ENCODE measurements at places on chromosomes 6 and 20. TPM values are rescaled to one million over a fixed set of nuclear protein-coding genes. Genes with fewer than 3 reads are reported as not detected.

DST gene
- 6.0 TPM for total RNA-seq

SIGLEC1 gene
- total RNA-seq: not detected

- peaks cover 13% of the 10 kb centered on the region for H3K4me1 ChIP-seq
- peak overlapping the region; percentile 83 for H3K27ac ChIP-seq
- H3K4me3 ChIP-seq: peak overlapping the region; percentile 40
- H3K27me3 ChIP-seq: no peaks in the 10 kb centered on the region
- peaks cover 2% of the 10 kb centered on the region for H3K36me3 ChIP-seq
Measured at GRCh38 chr6:44049163-44049988, 77.9 kb downstream of the MRPL14 start.

DNA sequence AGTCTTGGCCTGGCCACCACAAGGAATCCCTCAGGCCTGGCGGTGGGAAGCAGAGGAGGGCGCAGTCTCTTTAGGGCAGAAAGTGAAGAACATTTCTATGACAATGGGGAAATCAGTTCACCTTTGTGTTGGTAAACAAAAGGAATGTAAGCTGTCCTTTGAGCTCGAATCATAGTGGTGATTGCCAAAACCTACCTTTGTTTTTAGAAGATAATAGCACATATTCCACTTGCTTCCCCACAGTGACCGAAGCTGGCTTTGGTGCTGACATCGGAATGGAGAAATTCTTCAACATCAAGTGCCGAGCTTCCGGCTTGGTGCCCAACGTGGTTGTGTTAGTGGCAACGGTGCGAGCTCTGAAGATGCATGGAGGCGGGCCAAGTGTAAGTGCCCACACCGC is 144.1 kb downstream of the MTHFD1L start:
- H3K27me3 ChIP-seq: no peaks in the 10 kb centered on the region
- no peak overlapping the region for H3K27ac ChIP-seq
- DNase-seq: no peak
- no peak overlapping the region for H3K4me3 ChIP-seq

DNA sequence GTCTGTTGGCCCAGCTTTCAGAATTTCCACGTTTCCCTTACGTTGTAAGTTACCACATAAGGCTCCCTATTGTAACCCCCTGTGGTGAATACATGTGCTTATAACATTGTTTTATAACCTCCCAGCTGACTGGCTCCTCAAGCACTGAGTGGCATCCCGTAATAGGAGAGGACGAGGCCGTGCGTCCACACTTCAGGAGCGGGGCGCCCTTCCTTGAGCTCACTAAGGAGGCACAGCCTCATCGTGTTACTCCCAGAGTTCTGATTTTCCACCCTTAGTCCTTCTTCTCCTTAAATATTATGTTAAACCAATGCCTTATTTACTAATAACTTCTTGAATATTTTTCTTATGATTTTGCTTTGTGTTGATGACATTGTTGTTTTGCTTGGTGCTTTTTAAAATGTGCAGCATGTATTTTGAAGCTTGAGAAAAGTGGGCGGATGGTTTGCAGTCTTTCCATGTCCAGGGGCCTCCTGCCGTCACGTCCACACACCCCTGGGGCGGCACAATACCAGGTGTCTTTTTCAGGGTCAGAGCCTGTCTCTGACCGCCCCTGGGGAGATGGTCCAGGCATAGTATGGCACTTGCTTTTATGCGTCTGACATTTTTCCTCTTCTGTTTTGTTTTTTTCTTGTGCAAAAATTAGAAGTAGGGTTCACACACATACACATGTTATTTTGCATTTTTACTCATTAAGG is 181.8 kb downstream of the DLL1 start:
- no peak for DNase-seq
- no peaks in the 10 kb centered on the region for H3K36me3 ChIP-seq
- peaks cover 13% of the 10 kb centered on the region for H3K27me3 ChIP-seq
- no peaks in the 10 kb centered on the region for H3K4me1 ChIP-seq

Measured in activated T-helper 1 cell treated with anti-CD3 and anti-CD28 coated beads, Interleukin-12 subunit alpha, Interleukin-12 subunit beta, Interleukin-2, Interleukin-4 antibody, amounts not matched to agents 30 ng/mL and 10 ng/mL and 1 ng/mL, durations not matched to agents 14 hours and 24 hours and 36 hours (primary cell).